ENCODE measurements at places on chromosomes 4 and X.

DNA sequence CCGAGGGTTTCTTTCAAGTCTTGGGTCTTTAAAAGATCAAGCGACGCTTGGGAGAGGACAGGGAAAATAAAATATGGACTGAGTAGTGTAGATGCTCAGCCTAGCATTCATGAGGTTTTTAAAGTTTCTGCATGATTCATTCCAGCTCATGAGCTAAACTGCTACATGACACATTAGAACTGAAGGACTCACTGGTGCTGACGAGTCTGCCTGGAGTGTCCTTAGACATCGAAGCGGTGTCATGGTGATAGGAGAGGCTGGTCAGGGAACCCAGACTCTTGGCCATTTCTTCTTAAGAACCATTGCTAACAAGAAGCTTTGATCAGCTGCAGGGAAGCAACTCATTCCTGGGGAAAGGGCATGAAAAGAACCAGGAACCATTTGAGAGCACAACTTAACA is 158.6 kb downstream of the TRIML1 start:
- no peak for DNase-seq

DNA sequence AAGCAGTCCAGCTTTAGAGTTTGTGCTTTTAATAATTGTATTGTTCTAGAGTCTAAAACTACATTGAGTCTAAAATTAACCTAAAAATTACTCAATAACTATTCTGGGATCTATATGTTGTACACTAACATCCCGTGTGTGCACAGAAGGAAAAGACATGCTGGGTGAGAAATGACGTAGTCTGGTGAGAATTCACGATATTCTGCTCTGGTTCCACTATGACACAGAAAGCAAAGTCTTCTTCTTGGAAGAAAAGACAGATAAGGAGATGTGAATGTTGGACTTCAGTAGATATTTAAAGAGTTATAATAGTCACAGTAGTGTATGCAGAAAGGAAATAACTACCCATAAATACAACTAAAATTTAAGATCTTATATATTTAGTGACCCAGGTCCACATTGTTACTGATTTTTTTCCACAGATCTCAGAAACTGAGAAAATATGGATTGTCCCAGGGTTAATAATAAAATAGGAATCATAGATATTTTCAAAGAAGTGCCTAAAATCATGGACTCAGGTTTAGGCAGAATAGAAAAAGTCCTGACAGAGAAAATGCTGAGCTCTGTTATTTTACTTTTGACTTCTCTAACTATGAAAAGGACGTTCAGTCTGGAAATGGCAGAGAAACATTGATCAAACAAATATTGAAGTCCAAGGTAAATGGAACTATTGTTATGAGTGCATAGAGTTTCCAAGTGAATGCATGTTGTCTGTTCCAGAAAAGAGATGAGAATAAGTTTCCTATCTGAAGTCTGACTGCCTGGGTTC is 170.7 kb downstream of the ANKRD50 start:
- no peak for DNase-seq

GRCh38 chr4:109359040-109359646 is 56.7 kb upstream of the COL25A1 start:
- DNase-seq, result no peak

- DNase-seq, result no peak
Measured at GRCh38 chr4:83625821-83626220, 89.9 kb downstream of the GPAT3 start.

- no peak for DNase-seq
Measured at GRCh38 chrX:95057341-95057740, 1383.3 kb downstream of the FAM133A start.

- DNase-seq, result no peak
Measured at GRCh38 chr4:44532851-44533250, 84.2 kb upstream of the KCTD8 start.

DNA sequence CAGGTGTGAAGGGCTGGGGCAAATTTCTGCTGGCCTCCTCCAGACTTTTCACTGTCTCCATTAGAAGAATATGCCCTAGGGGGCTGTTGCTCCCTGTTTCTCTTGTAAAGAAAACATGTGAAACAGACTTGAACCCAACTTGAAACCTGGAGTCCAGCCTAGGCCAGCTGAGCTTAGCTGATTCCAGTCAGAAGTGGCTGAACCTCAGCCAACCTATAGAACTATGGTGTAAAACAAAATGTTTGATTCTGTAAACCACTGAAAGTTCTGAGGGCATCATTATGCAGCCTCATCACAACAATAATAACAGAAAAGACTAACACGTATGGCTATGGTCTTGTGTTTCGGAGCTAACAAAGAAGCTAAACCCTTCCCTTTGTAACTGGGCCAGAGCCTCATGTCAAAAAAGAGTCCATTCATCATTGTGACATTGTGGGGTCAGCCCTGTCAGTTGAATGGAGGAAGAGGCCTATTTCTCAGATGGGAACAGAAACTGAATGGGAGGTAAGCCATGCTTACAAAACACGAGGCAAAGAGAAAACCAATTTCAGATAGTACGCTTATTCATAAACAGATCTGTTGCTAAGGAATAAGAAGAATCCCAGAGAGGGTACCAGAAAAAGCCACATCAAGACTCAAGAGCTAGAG is 34.1 kb downstream of the SETD7 start:
- DNase-seq, result peak; percentile 2

DNA sequence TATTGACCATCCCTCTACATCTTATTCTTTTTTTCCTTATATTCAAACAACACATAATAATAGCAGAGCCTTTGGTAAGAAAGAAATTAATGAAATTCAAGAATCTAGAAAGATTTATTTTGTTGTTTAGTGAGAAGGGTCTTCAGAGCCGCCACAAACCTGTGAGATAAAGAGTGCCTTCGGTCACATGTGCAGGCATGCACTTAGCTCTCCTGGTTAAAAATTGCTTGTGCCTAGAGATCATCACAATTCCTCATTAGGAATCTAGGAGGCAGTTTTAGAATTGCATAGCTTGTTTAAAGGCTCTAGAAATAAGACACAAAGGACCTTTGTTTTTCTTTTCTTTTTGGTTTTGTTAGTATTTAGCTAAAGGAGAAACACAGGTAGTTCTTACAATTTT is 1948.4 kb upstream of the IGFBP7 start:
- DNase-seq, result no peak

- peak; percentile 29 for DNase-seq
Measured at GRCh38 chrX:69152417-69152841, 12.8 kb downstream of the PJA1 start.

GRCh38 chrX:153580700-153581386 is 18.1 kb downstream of the CCNQ start:
- DNase-seq, result no peak

Data from esophagus muscularis mucosa (tissue), 4 donors.